ENCODE measurements at places on chromosomes 1 and 21.

DNA sequence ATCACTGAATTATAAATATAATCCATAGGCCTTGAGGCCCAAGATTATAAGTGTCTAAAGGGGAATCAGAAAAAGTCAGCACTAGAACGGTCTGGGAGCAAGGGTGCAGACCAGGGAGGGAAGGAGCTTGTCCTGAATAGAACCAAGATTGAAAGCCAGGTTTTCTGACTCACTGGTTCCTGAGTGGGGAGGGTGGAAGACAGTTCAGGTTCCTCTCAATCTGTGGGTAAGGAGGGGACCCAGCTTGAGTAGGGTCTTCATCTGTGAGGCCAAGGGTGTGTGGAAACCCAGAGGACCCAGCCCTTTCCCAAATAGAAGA is 842 bp downstream of the LENEP start:
- DNase-seq: no peak

- peak; percentile 28 for DNase-seq
Observed at GRCh38 chr1:221164029-221164428, 284.8 kb downstream of the HLX start.

DNA sequence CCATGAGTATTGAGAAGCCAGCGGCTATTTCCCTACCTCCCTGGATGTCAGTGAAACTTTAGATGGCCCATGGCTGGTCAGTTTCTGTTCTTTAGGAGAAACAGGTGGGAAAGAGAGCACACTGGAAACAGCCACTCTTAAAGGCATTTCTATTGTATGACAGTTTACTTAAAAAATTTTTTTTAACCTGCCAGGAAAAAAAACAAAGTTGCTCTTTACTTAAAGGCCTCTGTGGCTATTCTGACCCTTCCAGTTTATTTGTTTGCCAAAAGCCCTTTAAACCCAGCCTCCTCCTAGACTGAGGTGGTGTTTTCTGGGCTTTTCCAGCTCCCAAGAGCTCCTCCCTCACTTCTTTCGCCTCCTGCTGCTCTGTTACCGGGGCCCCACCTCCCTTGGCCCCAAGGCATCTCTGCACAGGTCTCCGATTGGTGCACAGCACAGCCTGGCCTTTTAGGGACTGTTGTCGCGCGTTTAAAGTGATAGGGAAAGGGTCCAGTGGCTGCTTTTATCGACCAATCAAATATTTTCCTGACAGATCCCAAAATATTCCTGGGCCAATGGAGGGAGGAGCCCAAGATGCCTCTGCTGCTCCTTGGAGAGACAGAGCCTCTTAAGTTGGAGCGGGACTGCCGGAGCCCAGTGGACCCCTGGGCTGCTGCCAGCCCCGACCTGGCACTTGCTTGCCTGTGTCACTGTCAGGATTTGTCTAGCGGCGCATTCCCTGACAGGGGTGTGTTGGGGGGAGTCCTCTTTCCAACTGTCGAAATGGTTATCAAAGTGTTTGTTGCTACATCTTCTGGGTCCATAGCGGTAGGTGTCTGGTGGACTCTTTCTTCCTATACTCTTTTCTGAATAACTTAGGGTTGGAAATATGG is at the start of gene SH3BGR:
Gene SH3BGR (plus strand): TSS at position 639 of the 875 bp plus-strand sequence. CDS start 127 bp downstream, at position 766.
- DNase-seq: no peak

- no peak for DNase-seq
Observed at GRCh38 chr1:92505015-92505692, 18.4 kb upstream of the GFI1 start.

DNA sequence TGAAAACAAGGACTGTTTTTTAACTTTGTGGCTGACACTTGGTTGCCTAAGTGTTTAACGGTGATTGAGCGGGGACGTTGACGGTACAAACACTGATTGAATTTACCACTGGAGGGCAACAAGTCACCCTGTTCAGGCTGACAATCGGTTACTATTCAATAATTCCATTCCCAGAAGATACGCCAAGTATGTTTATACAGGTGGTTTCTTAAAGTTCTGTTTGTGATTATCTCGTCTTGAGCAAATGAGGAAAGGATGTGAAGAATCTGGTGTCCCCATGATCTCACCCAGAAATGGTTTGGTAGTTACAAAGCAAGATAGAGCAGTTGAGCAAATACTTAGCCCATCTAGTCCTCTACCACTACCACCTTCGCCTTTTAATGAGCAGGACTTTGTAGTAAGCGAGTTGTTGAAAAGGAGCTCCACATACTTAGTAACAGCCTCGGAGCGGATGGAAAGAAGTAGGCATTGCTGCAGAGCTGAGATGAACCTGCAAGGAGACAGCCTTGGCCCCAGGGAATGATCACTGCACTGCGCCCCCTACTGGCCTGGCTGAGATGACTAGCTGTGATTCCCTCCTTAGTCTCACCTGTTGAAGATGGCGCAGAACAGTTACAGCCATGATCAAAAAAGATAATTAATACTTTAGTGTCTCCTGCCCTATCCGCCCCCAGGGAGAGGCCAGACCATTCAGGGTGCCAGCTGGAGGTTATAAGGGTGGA is 36.3 kb downstream of the IFNAR1 start:
- DNase-seq: peak; percentile 80

DNA sequence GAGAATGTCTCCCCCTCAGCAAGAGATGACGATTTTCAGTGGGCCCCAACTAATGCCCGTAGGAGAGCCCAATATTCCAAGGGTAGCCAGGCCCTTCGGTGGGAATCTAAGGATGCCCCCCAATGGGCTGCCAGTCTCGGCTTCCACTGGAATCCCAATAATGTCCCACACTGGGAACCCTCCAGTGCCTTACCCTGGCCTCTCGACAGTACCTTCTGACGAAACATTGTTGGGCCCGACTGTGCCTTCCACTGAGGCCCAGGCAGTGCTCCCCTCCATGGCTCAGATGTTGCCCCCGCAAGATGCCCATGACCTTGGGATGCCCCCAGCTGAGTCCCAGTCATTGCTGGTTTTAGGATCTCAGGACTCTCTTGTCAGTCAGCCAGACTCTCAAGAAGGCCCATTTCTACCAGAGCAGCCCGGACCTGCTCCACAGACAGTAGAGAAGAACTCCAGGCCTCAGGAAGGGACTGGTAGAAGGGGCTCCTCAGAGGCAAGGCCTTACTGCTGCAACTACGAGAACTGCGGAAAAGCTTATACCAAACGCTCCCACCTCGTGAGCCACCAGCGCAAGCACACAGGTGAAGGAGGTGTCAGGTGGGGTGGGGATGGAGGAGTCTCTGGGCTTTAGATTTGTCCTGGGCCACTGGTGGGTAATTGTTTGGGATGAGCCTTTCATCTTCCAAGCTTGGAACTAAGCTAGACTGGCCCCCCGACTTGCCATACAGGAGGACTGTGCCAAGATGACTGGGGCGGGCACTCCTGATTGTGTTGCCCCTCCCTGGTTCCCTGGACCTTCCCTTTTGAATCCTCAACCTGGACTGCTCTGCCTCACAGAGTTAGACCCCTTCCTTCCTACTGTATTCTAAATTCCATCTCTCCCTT is 11.2 kb downstream of the KLF17 start:
- DNase-seq: no peak

DNA sequence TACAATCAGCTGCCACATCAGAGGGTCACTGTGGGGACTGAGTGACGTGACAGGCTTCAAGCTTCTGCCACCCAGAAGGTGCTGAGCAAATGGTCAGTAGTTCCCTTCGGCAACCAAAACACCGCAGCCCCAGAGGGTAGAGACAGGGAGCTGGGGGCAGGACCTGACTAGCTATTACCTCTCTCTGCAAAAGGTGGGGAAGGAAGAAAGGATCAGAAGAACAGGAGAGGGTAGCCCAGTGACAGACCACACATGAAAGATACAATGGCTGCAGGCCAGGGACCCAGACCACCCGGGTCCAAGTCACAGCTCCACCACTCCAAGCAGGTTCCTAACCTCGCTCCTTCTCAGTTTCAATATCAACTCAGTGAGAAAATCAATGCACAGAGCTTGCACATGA is 377.1 kb downstream of the NPHP4 start:
- DNase-seq: no peak

DNA sequence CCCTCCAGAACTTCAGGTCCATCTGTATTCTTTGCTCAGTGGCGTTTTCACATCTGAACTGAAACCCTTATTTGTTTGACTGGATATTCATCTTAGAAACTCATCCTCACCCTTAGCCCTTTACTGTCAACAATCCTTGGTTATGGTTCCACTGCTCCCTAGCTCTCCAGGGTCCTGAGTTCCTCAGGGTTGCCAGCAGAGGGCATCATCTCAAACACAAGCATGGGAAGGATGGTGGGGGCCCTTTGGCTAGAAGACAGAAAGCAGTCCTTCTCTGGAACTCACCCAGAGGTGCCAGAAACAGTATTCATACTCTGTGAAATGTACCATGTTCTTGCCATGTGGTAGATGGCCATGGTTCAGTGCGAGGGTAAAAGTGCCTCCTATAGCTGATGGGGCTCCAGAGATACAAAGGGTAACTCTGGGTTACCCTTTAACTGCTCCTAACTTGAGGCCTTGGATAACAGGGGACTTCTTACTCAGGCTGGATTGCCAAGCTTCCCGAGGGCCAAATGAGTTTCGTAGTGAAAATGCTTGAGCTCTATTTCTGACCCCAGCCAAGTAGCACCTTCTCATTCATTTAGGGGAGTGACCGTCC is 11.3 kb downstream of the NCSTN start:
- DNase-seq: peak; percentile 48

DNA sequence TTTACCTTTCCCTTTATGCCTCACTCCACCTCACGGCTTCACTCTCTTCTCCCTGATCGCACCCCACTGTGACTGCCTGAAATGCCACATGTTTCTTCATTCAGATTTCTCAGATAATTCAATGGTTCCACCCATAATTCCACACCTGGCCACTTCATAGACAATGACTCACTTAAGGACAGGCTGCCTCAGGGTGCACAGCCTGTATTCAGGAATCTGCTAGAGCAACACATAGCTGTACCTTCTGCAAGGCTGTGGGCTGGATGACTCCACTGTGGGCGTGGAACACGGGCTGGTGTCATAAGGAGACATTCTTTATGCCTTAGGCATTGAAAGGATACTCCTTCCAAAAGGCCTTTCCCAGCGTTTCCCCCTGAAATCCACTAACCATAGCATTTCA is 36.1 kb downstream of the L1TD1 start:
- DNase-seq: peak; percentile 67

GRCh38 chr1:162908236-162908635 is 47.3 kb upstream of the CCDC190 start:
- no peak for DNase-seq

DNA sequence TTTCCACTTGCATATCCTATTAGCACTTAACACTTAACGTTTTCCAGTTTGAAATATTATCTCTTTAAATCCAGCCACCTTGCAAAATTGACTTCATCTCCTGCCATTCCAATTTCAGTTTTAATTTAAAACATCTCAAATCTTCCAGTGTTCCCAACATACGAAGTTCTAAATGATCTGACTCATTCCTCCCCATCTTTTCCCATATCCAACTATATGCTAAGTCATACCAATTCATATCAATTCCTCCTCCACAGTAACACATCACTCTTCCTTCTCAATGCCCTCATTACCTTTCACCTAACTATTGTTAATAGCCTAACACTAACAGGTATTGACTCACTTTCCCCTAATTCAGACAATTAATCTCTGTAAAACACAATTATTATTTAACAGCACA is 2.8 kb downstream of the PSMA5 start:
- DNase-seq: no peak
